ENCODE measurements at places on chromosomes 16 and 17. TPM values are rescaled to one million over a fixed set of nuclear protein-coding genes. Genes with fewer than 3 reads are reported as not detected.

- DNase-seq: no peak
Measured at GRCh38 chr16:50316102-50316847, 49.9 kb downstream of the ADCY7 start.

ARL2BP gene
- 100 TPM for total RNA-seq

UTS2R gene
- total RNA-seq: not detected

- DNase-seq: no peak
Measured at GRCh38 chr16:78289844-78290277, 190.4 kb downstream of the WWOX start.

TRAF7 gene
- total RNA-seq: 58.2 TPM

TUBG2 gene
- 5.5 TPM for total RNA-seq

DNA sequence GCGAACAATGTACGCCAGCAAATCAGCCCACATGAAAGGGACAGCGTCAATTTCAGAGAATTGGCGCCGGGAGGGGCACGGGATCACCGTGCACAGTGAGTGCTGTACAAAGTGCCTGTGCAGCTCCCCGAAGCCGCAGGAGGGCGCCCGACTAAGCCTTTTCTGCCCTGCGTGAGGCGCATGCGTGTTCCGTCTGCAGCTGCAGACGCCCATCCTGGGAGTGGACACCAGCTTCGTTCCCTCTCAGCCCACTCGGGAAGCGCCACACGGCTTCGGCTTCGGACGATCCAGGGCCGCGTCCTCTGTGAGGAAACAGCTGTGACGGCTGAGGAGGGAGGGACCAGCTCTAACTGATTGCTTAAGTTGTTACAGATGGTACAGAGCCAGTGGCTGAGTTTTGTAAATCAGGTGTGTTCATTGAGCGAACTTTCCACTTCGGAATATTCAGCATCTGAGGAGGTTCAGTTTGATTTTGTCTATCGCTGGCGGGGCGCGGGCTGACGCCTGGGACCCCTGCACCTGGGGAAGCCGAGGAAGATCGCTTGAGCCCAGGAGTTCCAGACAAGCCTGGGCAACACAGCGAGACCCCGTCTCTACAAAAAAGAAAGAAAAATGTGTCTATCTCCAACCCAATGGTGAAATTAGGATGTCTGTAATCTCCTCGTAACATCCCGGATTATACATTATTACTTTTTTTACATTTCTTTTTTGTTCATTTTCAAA, 15.4 kb upstream of the ZNF287 start:
- peak; percentile 60 for DNase-seq

FOXC2 gene
- total RNA-seq: 0.60 TPM

GRCh38 chr16:87198328-87198832, 118.8 kb downstream of the C16orf95 start:
- no peak for DNase-seq

GRCh38 chr17:55242476-55242875, 22.3 kb upstream of the HLF start:
- DNase-seq: no peak

DNA sequence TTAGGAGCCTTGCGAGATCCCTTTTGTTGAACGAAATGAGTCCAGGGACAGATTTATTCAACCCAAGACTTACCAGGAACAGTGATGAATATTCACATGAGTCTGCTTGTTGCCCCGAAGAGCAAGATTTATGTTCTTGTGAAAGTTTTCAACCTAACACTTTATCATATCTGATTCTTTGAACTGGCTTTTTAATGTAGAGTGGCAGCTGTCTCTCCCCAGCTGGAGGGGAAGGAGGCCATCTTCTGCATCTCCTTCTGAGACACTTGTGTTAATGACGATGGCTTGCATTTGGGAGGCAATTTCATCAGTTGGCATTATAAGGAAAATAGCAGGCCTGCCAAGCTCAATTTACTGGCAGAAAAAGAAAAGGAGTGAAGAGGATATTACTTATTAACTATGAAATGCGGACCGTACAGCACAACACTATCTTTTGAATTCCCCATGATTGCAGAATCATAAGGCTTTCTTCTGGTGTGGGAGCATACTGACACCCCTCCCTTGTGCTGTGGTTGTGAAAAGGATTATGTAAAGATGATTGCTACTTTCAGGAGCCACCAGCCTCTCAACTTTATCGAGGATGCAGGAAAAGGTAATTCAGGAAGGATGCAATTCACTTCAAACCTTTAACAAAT, 35.7 kb downstream of the SMARCE1 start:
- no peak for DNase-seq

CCL7 gene
- not detected for total RNA-seq

SPN gene
- 2.8 TPM for total RNA-seq

MAP1LC3B gene
- total RNA-seq: 28.5 TPM

GRCh38 chr16:55565086-55565485, 1.4 kb upstream of the CAPNS2 start:
- no peak for DNase-seq

DNA sequence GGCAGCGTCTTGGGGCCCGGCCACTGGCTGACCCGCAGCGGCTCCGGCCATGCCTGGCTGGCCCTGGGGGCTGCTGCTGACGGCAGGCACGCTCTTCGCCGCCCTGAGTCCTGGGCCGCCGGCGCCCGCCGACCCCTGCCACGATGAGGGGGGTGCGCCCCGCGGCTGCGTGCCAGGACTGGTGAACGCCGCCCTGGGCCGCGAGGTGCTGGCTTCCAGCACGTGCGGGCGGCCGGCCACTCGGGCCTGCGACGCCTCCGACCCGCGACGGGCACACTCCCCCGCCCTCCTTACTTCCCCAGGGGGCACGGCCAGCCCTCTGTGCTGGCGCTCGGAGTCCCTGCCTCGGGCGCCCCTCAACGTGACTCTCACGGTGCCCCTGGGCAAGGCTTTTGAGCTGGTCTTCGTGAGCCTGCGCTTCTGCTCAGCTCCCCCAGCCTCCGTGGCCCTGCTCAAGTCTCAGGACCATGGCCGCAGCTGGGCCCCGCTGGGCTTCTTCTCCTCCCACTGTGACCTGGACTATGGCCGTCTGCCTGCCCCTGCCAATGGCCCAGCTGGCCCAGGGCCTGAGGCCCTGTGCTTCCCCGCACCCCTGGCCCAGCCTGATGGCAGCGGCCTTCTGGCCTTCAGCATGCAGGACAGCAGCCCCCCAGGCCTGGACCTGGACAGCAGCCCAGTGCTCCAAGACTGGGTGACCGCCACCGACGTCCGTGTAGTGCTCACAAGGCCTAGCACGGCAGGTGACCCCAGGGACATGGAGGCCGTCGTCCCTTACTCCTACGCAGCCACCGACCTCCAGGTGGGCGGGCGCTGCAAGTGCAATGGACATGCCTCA, 773 bp downstream of the NTN3 start:
- DNase-seq: no peak

DHRS11 gene
- total RNA-seq: 11.7 TPM

DNA sequence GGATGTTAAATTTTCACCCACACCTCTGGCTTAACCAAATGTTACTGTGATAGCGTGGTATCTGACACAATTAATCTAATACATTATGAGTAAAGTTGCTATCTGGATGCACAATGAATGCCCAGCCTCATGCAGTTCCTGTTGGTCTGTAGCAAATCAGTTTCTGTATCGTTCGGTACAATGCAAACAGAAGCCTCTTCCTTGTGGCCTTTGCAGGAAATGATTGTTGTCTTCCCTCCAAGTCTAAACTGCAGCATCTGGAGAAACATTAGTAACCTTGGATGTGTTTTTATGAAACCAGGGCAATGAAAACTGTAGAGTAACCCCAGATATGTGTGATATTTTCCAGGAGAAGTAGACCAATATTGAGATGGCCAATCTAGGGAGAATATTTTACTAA, 46.8 kb downstream of the CYB561 start:
- DNase-seq: no peak

DNA sequence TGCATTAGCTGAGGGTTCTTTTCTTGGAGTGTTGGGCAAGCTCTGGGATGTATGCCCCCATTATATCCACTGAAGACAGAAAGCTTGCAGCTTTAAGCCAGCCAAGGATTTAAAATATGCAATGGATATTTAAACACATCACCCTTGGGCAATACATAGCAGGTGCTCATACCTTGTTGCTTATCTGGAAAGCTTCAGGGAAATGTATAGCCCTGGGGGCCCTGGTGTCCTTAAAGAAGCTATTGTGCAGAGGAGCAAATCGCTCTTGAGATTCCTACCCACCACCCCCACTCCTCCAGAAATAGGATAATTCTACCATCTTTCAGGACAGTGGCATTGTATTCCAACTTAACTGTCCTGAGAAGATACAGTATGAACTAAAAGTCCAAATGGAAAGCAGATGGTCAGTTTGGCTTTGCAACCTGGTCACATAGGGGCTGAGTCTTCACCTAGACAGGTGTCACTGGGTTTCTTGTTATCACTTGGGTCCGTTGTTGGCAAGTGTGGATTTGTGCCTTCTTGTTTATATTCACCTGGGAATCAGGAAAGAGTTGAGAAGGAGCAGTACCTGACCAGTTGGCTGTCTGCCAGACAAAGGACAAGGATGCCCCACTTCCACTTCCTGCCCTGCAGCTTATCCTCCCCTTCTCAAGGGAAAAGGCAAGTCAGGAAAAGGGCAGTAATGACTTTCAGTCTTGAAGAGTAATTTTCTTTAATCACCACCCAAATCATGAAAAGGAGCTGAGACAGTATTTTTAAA, 3.4 kb downstream of the ANKRD40CL start:
- DNase-seq: no peak

KRT39 gene
- 0.18 TPM for total RNA-seq

GRCh38 chr17:58066401-58066800, 16.8 kb upstream of the DYNLL2 start:
- no peak for DNase-seq

MARF1 gene
- total RNA-seq: 3.4 TPM

DNA sequence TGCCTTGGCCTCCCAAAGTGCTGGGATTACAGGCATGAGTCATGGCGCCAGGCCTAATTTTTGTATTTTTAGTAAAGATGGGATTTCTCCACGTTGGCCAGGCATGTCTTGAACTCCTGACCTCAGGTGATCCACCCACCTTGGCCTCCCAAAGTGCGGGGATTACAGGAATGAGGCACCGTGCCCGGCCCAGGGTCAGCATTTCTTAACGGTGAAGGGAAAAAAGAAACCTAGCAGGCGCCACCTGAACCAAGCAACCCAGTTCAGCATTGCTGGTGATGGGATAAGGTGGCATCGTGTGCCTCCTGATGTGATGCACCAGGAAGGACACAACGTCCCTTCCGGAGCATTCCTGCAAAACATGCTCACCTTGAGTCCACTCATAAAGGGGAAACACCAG, 2.2 kb upstream of the CLCN7 start:
- no peak for DNase-seq

- no peak for DNase-seq
Measured at GRCh38 chr16:17289050-17289449, 181.7 kb downstream of the XYLT1 start.

DNA sequence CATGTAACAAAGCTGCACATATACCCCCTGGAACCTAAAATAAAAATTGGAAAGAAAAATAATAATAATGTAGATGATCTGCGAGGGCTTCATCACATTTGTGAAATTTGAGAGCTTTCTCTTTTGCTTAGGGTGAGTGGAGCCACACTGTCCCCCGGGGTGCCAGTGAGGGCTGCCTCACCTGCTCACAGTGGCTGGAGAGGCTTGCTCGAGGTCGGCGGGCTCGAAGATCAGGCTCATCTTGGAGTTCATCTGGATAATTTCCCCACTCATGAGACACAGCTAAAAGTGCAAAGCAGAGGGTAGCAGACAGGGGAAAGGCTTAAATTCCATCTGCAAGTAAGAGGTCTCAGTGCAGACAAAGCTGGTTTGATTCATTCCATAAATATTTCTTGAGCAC, 123.8 kb downstream of the DNAH3 start:
- DNase-seq: no peak

DNA sequence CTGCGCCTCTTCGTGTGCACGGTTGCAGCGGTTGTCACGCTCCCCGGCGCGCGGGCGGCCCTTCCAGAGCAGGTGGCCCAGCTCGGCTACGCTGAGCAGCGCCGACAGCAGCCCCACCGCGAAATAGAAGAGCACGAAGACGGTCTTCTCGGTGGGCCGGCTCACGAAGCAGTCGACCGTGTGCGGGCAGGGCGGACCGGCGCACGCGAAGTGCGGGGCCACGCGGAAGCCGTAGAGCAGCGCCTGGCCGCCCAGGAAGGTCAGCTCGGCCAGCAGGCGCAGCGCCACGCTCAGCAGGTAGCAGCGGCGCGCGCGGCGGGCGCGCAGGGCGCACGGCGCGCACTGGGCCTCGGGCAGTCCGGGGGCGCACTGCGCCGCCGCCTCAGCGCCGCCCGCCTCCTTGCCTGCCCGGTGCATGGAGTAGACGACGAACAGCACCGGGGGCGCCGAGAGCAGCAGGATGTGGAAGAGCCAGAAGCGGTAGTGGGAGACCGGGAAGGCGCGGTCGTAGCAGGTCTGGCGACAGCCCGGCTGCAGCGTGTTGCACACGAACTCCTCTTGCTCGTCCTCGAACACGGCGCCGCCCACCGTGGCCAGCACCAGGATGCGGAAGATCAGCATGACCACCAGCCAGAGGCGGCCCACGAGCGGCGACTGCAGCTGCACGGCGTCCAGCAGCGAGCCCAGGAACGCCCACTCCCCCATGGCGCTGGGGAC, 1.3 kb downstream of the GJD3 start:
- no peak for DNase-seq

DNA sequence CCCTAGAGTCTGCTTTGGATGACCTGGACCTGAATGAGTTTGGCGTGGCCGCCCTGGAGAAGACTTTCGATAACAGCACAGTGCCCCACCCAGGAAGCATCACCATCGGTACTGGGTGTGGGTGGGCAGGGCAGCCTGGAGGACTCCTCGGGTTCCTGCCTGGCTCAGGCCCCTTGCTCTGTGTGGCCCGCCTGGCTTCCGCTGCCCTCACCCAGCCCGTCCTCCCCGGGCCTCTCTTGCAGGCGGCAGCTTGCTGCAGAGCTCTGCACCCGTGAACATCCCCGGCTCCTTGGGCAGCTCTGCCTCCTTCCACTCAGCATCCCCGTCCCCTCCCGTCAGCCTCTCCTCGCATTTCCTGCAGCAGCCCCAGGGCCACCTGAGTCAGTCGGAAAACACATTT, 24.5 kb downstream of the UNC13D start:
- no peak for DNase-seq

GRCh38 chr16:50953290-50953689, 197.8 kb downstream of the SALL1 start:
- DNase-seq: no peak

DNA sequence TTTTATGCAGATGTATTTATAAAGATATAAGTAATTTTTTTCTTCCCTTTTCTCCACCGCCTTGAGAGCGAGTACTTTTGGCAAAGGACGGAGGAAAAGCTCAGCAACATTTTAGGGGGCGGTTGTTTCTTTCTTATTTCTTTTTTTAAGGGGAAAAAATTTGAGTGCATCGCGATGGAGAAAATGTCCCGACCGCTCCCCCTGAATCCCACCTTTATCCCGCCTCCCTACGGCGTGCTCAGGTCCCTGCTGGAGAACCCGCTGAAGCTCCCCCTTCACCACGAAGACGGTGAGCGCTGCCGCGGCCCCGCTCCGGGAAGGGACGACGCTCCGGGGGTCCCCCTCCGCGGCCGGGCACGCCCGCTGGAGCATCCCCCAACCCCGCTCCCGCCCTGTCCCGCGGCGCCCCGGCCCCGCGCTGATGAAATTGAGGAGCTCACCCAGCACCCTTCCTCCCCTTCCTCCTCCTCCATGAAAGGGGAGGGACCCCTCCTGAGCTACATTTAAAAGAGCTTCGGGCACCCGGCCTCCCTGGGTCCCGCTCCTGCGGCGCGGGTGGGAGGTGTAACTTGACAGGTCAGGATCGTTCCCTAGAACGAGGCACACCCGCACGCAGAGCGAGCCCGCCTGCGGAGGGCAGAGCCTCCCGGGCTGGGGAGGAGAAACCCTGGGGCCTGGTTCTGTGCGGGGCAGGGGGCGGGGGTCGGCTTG, 706 bp downstream of the HLF start:
- DNase-seq: no peak

TMEM235 gene
- not detected for total RNA-seq
